ENCODE measurements at places on chromosomes 13 and 19.
A peak's percentile ranks its signal among the peaks of the same experiment; 100 is the strongest.

DNA sequence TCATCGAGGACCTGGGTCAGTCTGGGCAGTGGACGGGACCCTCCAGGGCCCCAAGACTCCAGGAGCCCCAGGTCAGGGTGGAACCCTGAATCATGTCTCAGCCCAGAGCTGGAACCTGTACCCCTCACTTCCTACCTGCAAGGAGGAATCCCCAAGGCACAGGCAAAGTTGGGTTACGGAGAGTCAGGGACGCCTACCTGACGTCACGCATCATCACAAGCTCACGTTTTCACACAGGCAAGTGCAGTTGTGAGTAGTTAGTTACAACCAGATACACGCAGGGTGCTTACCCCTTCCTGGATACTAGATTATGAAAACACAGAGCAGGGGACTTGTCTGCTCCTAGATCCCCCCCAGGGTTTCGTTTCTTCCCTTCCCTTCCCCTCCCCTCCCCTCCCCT, 1.9 kb downstream of the RETN start:
- DNase-seq, result no peak

DNA sequence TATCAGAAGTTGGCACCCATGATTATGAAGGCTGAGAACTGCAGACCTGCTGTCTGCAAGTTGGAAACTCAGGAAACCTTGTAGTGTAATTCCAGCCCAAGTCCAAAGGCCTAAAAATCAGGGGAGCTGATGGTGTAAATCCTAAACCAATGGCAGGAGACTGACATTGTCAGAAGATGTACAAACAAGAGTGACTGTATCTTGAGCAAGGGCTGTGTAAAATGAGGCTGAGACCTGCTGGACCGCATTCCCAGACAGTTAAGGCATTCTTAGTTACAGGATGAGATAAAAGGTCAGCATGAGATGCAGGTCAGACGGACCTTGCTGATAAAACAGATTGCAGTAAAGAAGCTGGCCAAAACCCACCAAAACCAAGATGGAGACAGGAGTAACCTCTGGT, 147.7 kb downstream of the COG6 start:
- peak; percentile 71 for DNase-seq

DNA sequence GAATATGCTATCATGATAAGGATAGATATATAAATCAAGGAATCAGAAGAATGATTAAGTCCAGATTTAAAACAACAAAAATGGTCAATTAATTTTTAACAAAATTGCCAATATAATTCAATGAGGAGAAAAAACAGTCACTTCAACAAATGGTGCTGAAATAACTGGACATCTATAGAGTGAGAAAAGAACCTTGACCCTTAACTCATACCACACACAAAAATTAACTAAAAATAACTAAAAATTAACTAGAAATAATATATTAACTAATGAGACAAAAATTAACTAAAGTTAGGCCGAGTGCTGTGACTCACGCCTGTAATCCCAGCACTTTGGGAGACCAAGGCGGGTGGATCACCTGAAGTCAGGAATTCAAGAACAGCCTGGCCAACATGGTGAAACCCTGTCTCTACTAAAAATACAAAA, 9.5 kb downstream of the LGALS7 start:
- no peak for DNase-seq

DNA sequence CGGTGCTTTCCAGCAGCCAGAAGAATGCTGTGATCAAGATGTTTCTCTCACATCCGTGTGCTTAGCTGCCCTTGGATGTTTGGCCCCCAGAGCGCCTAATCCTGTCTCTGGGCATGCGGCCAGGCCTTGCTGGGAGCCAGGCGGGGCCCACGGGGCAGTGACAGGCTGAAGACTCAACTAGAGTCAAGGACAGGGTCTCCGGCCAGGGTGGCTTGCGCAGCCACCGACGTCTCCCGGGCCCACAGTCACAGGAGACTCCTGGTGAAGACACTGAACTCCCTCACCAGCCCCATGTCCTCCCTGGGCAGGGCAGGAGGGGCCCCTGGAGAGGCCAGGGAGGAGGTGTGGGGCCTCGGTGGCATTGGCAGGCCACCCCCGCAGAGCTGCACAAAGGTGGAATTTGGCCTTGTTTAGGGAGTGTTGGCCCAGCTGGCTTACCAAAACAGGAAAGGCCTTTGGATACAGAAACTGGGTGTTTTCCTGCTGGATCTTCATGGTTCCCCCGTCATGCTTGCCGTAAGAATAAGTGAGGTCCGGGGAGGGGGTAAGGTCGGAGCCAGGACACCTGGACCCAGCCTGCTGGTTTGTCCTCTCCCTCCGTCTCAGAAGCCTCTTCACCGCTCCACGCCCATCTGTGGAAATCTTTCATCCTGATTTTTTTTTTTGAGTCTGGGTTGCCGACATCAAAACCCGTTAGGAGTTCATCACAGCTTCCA, 10.0 kb upstream of the NDUFS7 start:
- no peak for DNase-seq

- no peak for DNase-seq
Measured at GRCh38 chr13:104832231-104832630, 1703.2 kb downstream of the EFNB2 start.

DNA sequence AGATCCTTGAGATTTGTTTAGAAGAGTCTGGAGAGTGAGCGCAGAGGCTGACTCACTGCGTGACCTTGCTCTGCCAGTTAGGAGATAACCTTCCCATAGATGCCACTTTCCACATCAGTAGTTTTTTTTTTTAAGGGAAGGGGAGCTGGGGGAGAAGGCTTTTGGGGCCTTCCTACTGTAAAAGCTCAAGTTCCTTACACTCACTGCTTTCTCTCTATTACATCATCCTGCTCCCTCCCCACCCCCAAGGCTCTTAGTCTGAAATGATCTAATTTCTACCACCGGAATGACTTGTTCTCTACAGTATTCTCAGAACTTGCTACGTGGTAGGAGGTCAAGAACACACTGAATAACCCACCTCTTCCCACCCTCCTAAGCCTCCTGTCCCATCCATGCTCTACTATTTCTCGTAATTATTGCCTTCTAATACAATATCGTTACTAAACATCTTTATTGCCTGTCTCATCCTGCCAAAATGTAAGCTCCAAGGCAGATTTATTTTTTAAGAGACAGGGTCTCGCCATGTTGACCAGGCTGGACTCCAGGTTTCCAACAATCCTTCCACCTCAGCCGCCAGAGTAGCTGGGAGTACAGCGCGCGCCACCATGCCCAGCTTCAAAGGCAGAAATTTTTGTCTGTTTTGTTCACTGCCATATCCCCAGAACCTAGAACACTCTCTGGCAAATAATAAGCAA, 1.2 kb downstream of the LONP1 start:
- peak; percentile 22 for DNase-seq

DNA sequence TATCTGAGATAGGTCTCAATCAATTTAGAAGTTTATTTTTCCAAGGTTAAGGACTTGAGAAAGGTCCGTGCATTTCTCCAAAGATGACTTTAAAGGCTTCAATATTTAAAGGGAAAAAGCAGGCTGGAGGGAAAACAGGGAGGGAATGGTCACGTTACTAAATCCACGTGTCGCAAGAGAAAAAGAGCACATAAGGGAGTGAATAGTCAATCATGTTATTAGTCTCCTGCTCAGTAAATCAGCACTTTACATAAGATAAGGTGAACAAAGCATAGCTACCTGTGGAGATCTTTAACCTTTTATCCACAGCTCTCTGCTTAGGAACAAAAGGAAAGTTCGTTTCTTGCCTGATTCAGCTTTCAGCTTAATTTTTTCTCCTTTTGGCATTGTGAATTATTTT, 31.3 kb upstream of the LSM14A start:
- DNase-seq, result no peak

- no peak for DNase-seq
Measured at GRCh38 chr13:59346999-59347723, 816.6 kb downstream of the DIAPH3 start.

- DNase-seq, result no peak
Measured at GRCh38 chr13:75103976-75104375, 378.0 kb downstream of the TBC1D4 start.

DNA sequence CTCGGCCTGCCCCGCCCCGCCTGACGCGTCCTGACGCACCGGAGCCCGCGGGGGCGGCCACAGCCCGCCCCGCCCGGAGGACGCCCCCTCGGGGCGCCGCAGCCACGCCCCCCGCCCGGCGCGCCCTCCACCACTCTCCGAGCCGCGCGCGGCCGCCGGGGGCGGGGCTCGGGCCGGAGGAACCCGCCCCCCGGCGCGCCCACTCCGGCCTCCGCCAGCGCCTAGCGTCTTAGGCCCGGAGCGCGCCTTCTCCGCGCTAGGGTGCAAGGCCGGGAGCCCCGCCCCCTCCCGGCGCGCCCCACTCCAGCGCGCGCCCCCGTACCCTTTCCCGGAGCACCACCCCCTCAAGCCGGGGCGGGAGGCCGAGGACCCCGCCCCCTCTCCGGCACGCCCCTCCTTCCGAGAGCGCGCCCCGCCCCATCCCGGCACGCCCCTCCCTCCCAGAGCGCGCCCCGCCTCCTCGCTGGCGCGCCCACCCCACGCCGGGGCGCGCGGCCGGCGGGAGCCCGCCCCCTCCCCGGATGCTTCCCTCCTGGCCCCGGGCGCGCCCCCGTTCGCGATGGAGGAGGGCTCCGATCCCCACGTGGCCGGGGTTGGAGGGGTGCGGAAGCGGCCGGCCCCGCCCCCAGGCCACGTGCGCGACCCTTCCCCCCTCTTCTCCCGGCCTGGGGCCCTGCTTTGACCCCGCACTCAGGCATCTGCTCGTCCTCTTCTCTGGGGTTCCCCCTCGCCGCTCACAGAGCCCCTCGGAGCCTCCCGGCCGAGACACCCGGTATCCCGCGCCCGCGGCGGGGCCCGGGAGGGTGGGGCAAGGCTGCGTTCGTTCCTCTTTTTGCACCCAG, 480 bp upstream of the KLF16 start:
- DNase-seq, result peak; percentile 88

DNA sequence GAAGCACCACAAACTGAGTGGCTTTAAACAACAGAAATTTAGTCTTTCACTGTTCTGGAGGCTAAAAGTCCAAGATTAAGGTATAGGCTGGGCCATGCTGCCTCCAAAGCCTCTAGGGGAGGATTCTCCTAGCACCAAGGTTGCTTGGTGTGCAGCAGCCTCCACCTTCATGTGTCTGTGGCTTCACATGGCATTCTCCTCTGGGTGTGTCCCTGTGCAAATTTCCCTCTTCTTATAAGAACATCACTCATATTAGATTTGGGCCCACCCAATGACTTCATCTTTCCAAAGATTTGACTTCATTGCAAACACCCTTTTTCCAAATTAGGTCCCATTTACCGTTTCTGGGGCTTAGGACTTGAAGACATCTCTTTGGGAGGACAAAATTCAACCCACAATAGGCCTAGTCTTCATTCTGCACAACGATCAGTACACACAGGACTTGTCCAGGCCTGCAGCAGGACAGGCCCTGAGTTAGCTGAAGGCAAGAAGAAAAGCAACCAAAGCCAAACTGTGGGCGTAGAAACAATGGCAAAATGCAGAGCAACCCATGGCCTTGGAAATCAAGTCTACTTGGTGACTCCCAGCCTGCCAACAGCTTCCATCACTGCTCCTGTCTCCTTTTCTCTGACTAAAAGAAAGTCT, 521.2 kb upstream of the NBEA start:
- no peak for DNase-seq

DNA sequence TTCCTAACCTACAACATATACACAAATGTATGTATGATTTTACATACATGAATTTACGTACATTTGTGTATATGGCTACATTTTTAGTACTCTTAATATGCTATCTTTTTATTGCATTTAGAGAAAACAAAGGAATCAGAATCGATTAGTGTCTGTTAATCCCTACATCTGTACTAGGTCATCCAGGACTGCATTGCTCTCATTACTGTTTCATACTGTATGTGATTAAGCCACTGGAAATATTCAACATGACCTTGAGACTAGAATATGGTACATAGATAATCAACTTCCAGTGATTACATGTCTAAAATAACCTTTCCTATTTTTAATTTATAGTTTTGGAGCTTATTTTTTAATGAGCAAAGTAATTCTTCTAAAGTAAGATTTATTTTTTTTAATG, 5.3 kb upstream of the MAB21L1 start:
- DNase-seq, result no peak

GRCh38 chr19:53333463-53334449, at the start of gene ZNF845:
TSS of gene ZNF845 (plus strand) at chr19:53333749. CDS start at chr19:53341308, 7,559 bp downstream.
- DNase-seq, result peak; percentile 98

DNA sequence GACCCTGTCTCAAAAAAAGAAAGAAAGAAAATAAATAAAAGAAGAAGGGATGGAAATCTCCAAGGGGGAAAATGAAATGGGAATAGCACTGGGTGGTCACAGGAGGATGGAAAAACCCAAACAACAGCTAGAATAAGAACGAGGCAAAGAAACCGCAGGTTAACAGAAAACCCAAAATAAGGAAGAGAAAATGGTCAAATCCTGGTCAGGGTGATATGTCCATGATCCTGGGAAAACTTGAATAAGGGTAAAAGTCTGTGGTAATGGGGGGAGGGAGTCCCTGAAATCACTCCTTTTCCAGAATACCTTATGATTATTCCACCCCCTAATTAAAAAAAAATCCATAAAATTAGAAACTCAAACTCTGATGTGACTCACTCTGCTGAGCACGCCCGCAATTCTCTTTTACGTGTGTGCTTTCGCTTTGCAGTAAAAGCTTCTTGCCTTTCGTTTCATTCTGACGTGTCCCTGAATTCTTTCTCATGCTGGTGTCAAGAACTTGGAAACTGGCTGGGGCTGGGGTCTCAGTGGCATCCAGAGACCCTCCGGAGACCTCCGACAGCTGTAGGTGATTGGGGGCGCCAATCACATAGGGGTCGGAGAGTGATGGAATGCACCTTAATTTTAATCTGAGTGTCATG, 4.3 kb upstream of the NAXD start:
- DNase-seq, result no peak

GRCh38 chr13:80116107-80116506, 224.8 kb downstream of the SPRY2 start:
- no peak for DNase-seq

DNA sequence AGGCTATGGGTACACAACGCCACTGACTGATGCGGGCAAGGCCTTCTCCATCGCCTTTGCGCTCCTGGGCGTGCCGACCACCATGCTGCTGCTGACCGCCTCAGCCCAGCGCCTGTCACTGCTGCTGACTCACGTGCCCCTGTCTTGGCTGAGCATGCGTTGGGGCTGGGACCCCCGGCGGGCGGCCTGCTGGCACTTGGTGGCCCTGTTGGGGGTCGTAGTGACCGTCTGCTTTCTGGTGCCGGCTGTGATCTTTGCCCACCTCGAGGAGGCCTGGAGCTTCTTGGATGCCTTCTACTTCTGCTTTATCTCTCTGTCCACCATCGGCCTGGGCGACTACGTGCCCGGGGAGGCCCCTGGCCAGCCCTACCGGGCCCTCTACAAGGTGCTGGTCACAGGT, 6.9 kb downstream of the KCNK6 start:
- no peak for DNase-seq

GRCh38 chr13:33289966-33290365, 4.4 kb upstream of the STARD13 start:
- DNase-seq, result no peak

All from ELF-1 (cell line).